ENCODE measurements at places on chromosomes 16 and 17.

- H3K27me3 ChIP-seq = peaks cover 10% of the 10 kb centered on the region
- H3K36me3 ChIP-seq = peaks cover 4% of the 10 kb centered on the region
- H3K27ac ChIP-seq = no peak overlapping the region
- DNase-seq = no peak
- peaks cover 4% of the 10 kb centered on the region for H3K4me1 ChIP-seq
- no peak overlapping the region for H3K4me3 ChIP-seq
Measured at GRCh38 chr17:17494870-17495535, 1.2 kb downstream of the RASD1 start.

DNA sequence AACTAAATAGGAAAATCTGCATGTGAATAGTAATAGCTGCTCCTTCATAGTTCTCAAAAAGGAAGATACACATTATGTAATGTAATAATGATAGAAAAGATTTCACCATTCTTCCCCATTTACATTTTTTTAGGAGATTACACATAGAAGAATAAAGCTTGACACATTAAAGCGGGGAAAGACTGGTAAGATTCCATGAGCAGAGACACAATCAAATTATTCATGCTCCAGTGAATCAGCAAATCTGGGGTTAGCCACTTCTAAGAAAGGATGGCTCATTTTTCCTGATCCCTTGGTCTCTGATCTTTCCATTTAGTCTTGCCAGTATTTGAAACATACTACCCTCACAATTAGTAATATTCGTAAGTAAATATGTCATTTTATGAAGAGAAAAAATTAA lies 81.9 kb downstream of the CA4 start:
- H3K27ac ChIP-seq = no peak overlapping the region
- H3K27me3 ChIP-seq = no peaks in the 10 kb centered on the region
- no peak overlapping the region for H3K4me3 ChIP-seq
- no peaks in the 10 kb centered on the region for H3K4me1 ChIP-seq

GRCh38 chr17:68344701-68345136 lies 53.4 kb downstream of the ARSG start:
- H3K27me3 ChIP-seq = no peaks in the 10 kb centered on the region
- H3K27ac ChIP-seq = no peak overlapping the region

DNA sequence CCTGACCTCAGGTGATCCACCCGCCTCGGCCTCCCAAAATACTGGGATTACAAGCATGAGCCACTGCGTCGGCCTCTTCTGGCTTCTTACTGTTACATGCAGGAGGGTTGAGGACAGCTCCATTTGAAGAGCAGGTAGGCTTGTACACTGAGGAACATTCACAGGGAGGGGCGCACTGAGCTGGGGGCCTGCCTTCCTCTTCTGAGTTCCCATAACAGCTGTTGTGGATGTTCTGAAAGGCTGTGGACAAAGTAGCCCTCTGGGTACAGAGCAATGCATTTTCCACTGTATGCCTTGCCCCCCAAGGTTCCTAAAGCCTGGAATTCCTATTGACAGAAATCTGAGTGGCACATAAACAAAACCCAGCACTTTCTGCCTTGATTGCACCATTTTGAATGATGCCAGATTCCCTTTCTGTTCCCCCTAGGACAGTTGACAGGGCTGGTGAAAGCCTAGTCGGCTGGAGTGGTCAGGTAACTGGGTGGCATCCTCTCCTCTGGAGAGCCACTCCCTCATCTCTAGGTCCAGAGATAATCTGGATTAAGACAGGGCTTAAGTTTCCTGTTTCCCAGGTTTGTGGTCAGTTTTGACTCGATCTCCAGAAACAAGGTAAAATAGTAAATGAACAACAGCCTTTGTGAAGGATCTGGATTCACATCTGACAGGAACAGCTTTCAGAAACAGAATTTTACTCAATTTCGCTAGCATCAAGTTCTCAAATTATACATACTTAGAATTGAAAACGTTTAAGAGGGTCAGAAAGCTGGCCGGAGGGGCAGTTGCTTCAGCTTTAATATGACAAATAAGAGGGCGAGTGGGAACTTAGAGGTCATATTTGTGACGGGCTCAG lies 1.3 kb upstream of the CDK5R1 start:
- H3K27ac ChIP-seq = no peak overlapping the region
- H3K36me3 ChIP-seq = peaks cover 20% of the 10 kb centered on the region
- DNase-seq = no peak

DNA sequence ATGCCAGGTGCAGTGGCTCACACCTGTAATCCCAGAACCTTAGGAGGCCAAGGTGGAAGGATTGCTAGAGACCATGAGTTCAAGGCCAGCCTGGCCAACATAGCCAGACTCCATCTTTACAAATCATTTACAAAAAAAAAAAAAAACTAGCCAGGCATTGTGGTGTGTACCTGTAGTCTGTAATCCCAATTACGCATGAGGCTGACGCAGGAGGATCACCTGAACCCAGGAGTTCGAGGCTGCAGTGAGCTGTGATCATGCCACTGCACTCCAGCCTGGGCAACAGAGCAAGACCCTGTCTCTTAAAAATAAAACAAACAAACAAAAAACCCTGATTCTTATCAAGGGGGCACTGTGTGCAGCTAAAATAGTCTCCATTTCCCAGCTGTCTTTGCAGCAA lies 16.8 kb upstream of the HAP1 start:
- H3K27me3 ChIP-seq = no peaks in the 10 kb centered on the region
- H3K36me3 ChIP-seq = peaks cover 2% of the 10 kb centered on the region
- H3K27ac ChIP-seq = no peak overlapping the region
- H3K4me3 ChIP-seq = no peak overlapping the region
- DNase-seq = no peak
- H3K4me1 ChIP-seq = no peaks in the 10 kb centered on the region

GRCh38 chr16:50884066-50884860 lies 142.4 kb downstream of the CYLD start:
- no peak for DNase-seq
- no peaks in the 10 kb centered on the region for H3K36me3 ChIP-seq
- no peaks in the 10 kb centered on the region for H3K27me3 ChIP-seq
- H3K4me3 ChIP-seq = no peak overlapping the region
- no peak overlapping the region for H3K27ac ChIP-seq

- no peaks in the 10 kb centered on the region for H3K36me3 ChIP-seq
- H3K4me1 ChIP-seq = no peaks in the 10 kb centered on the region
- no peak overlapping the region for H3K27ac ChIP-seq
- H3K27me3 ChIP-seq = peaks cover 8% of the 10 kb centered on the region
- no peak for DNase-seq
- no peak overlapping the region for H3K4me3 ChIP-seq
Measured at GRCh38 chr16:49842972-49843371, 12.9 kb downstream of the ZNF423 start.

- no peaks in the 10 kb centered on the region for H3K27me3 ChIP-seq
- no peak for DNase-seq
- H3K4me1 ChIP-seq = no peaks in the 10 kb centered on the region
- H3K36me3 ChIP-seq = no peaks in the 10 kb centered on the region
Measured at GRCh38 chr16:90083139-90083538, 6.0 kb upstream of the PRDM7 start.

DNA sequence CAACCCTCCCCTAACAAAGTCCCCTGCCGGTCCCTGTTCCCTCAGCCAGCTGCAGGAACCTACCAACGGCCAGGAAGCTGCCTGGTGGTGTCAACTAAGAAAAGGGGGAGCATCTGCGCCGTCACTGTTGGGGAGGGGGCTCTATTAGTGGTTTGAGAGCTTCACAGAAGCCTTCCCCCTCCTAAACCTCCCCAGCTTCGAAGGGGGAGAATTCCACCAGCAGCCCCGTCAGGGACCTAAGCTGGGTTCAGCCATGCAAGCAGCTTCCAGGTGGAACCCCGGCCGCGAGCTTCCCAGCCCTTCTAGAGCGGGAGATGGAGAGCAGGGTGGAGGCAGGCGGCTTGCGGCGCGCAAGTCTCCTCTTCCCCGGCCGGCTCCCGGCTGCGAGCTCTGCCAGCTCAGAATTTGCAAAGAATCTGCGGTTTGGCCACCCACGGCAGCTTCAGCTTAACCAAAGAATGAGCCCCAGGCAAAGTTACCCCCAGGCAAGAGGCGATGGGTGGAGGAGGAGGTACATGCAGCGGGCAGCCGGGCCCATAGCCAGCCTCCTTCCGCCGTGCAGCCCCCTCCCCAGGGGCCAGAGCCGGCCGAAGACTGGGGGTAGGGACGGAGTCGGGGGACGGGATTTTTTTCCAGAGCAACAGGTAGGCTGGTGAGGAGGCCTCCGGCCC lies 33.7 kb downstream of the DDX19A start:
- H3K4me1 ChIP-seq = peaks cover 14% of the 10 kb centered on the region
- H3K4me3 ChIP-seq = peak overlapping the region; percentile 97
- H3K27ac ChIP-seq = peak overlapping the region; percentile 92
- no peak for DNase-seq
